Stimulated activated CD4-positive, alpha-beta T cell treated with anti-CD3 and anti-CD28 coated beads, Interleukin-1b, Interleukin-23, amount 100 ng/mL, for 1 hour (primary cell): ENCODE measurements at places on chromosomes 7 and 10.
A peak's percentile ranks its signal among the peaks of the same experiment; 100 is the strongest.

DNA sequence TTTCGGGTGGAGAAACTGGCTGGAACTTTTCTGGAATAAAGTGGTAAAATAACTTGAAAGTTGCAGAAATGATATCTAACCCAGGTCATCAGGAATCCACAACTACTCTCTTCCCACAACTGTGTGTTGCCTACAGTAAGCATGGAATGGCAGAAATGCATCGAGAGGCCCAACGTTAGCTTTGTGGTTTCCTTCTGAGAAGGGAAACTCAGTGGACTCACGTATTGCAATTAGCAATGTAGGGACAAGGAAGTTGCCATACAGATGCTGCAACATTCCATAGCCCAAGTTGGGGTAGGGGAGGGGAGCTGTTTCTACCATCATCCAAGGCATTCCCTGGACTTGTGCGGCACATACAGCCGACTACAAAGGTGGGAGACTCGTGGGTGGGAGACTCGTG lies 1.9 kb downstream of the PON1 start:
- no peak for DNase-seq

DNA sequence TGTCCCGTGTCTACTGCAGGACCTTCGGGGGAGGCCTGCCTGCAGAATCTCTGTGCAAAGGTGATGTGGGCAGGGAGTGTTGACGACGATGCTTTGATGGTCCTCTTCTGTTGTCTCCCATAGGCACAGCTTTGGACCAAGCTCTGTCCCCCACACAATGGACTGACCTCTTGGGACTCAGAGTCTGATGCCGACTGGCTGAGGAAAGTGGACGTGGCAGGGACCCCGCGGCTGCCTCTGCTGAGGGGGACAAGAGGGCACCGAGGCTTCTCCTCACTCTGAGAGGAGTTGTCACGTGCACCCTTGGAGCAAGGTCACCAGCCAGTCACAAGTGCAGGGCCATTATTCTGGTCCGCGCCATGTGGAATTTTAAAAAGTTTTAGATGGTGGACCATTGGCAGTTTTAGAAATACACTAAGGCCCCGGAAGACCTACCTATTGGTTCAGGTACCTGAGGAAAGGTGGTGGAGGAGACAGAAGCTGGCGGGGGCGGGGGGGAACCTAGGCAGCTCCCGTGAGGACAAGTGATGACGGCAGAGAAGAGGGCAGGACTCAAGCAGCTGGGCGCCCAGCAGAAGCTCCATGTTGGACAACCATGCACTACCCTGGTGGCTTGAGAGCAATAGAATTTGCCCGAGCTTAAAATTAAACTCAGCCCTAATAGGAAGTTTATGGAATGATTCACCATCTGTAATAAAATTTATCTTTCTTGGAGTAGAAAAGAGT lies 331.4 kb downstream of the PTPRN2 start:
- DNase-seq, result no peak

GRCh38 chr7:51256209-51256781 lies 60.3 kb downstream of the COBL start:
- no peak for DNase-seq

DNA sequence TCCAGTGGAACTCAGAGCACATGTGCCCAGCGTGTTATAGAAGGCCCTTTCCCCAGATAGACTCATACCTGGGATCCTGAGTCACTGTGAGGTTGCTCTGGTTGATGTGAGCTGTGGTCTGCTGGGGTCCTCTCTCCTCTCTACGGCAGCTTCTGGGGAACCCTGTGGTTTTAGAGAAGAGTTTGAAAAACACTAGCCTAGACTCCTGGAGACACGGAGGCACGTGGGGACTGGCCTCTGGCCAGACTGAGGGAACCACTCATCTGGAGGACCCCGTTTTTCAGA lies 10.3 kb downstream of the ZNF775 start:
- no peak for DNase-seq

DNA sequence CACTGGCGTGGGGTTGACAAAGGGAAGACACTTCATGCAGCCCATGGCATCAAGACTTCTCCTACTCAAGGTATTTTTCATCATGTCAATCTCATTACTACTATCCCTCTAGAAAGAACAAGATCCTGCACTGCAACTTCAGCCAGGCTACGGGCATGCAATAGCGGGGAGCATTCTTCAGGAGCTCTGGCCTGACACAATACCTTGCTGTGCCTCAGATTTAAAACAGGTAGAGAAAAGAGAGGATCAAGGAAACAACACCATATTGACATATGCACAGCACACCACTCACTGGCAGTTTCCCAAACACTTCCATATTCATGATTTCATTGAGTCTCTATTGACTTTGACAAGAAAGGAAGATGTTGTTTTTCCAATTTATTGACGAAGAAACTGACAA lies 51.5 kb downstream of the DOCK4 start:
- DNase-seq, result no peak

GRCh38 chr10:120583424-120584108 lies 126.5 kb downstream of the PLPP4 start:
- DNase-seq, result no peak

- no peak for DNase-seq
These were observed 268.0 kb downstream of the CDK14 start for GRCh38 chr7:90864088-90864487.

DNA sequence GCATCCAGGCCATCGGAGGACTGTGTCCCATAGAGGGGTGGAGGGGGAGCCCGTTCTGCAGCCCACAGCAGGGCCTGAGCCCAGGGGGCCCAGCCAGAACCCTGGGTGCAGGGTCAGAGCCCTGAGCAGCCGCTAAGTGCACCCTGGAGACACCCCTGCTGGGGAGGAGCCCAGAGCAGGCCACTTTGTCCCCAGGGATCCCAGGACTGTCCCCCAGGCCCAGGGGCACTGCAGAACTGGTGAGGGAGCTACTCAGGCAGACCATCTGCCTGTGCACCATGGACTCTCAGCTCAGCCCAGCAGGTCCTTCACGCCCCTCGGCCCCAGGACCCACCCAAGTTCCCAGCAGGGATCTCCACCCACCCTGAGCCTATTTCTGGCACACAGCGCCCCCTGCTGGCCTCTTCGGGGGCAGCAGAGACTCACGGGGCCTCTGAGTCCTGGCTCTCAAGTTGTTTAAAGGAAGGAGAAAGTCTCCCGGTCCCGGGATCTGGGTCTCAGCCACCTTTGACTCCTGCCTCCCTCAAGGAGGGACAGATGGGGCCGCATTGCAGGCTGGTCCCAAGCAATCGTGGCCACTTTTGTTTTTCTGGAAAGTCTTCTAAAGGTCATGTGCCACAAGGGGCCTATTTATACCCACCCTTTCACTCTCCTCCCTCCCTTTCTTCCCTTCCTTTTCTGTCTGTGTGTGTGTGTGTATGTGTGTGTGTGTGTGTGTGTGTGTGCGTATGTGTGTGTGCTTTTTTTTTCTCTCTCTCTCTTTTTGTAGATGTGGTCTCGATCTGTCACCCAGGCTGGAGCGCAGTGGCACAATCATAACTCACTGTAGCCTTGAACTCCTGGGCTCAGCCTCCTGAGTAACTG lies 90.3 kb downstream of the MYL10 start:
- DNase-seq, result peak; percentile 44

DNA sequence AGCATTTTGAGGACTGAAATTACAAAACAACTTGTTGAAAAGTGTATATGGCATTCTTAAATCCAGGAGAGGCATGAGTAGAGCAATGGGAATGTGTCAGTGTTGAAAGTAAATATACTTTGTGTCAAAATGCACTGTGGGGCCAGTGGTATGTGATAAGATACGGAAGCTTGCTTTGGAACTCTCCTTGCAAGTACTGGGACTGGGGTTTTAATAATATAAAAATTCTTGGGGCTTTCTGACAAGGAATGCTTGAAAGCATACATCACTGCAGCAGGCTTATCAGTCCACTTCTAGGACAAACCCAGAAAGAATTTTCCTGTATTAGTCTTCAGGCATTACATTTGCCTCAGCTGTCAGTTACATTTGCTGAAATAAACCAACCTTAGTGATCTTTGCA lies 472.8 kb upstream of the FZD8 start:
- DNase-seq, result no peak
